Activated CD4-positive, alpha-beta T cell treated with anti-CD3 and anti-CD28 coated beads, Interleukin-2, amount 50 U/mL, for 24 hours (primary cell): ENCODE measurements at places on chromosomes 5 and 9.

GRCh38 chr9:92608909-92609445, 61.0 kb downstream of the IPPK start:
- DNase-seq: no peak

- DNase-seq: no peak
Observed at GRCh38 chr9:78015241-78015640, 16.4 kb downstream of the GNAQ start.

- no peak for DNase-seq
Observed at GRCh38 chr9:98977246-98977714, 33.6 kb downstream of the COL15A1 start.

DNA sequence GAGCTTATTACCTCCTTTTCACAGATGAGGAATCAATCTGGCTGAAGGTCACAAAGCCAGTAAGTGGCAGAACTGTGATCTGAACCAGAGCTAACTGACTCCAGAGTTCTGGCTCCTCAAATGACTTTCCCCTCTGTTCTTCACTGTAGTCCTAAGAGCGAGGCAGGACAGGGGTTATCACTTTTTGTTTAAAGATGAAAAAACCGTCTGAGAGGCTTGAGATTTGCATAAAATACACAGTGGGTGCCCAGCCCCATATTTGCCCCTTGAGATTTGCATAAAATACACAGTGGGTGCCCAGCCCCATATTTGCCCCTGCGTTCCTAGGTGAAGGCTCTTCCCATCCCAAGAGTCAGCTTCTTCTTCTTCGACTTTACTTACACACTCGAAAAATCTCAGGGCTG, 667 bp downstream of the FBXO10 start:
- DNase-seq: no peak

DNA sequence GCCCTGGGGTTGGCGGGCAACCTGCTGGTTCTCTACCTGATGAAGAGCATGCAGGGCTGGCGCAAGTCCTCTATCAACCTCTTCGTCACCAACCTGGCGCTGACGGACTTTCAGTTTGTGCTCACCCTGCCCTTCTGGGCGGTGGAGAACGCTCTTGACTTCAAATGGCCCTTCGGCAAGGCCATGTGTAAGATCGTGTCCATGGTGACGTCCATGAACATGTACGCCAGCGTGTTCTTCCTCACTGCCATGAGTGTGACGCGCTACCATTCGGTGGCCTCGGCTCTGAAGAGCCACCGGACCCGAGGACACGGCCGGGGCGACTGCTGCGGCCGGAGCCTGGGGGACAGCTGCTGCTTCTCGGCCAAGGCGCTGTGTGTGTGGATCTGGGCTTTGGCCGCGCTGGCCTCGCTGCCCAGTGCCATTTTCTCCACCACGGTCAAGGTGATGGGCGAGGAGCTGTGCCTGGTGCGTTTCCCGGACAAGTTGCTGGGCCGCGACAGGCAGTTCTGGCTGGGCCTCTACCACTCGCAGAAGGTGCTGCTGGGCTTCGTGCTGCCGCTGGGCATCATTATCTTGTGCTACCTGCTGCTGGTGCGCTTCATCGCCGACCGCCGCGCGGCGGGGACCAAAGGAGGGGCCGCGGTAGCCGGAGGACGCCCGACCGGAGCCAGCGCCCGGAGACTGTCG, 976 bp downstream of the RXFP3 start:
- DNase-seq: no peak

DNA sequence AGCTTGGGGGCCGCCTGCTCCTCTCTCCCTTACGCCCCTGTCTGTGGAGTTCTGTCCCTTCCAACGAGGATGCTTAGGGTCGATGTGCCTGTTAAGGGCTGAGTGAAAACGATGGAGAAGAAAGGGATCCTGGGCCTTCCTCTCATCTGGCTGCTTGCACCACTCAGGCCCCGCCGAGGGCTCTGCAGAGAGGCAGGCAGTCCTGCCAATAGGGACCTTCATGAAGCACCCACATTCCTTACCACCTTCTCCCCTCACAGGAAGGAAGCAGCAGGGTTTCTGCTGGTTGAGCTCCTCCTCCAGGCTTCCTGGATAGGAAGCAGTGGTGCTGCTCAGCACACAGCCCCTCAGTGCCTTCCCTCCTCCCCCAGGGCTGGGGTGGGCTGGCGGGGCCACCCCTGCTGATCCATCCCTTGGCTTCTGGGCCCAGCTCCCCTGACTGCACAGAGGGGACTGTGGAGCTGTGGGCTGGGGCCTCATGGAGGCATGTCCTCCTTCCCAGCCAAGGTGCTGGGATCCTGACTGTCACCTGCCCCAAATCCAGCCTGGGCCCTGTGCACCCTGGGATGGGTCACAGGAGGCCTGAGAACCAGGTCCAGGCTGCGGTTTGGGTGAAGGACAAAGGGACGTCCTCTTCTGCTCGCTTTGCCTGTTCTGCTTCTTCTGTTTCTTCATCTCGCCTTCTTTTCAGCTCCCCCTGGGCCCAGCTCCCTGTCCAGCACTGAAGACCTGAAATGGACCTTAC, 50.5 kb downstream of the AHRR start:
- no peak for DNase-seq

DNA sequence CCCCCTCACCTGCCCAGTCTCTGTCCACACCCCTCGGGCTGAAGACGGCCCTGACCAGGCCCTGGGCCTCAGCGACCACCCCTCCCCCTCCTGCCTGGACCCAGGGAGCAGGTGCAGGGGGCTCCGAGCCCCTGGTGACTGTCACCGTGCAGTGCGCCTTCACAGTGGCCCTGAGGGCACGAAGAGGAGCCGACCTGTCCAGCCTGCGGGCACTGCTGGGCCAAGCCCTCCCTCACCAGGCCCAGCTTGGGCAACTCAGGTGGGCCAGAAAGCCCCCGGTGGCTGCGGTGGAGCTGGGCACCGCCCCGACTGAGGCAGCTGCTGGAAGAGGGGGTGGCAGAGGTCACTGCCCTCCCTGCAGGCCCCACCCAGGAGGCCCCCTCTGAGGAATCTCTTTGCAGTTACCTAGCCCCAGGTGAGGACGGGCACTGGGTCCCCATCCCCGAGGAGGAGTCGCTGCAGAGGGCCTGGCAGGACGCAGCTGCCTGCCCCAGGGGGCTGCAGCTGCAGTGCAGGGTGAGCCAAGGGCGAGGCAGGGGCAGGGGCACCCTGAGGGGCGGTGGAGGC, 7.7 kb downstream of the ENTPD8 start:
- DNase-seq: no peak

- DNase-seq: no peak
Observed at GRCh38 chr5:119083679-119084078, 12.8 kb downstream of the DMXL1 start.

DNA sequence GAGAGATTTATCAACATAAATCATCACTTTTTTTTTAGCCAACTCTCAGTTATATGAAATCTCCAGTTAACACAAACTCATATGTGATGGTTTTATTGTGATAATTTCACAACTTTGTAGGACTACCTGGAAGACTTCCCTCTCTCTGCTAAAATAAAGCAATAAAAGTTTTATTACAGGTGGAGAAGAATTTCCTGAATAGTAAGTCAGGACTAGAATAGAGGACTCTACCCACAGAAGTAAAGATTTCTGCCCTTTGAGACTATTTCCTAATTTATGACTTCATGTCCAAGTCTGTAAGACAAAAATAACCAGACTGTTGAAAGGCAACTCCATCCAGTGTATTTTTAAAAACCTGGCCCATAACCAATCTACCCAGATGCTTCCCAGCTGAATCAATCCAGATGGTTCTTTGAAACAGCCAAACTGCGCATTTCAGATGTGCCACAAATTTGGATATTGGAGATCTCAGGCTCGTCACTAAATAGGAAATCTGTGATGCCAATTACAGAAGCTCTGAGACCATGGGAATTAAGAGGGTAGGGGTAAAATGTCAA, 234.0 kb upstream of the NMUR2 start:
- no peak for DNase-seq

- DNase-seq: no peak
Observed at GRCh38 chr5:85488295-85488694, 1103.6 kb upstream of the EDIL3 start.
